Natural killer cell (primary cell): ENCODE measurements at places on chromosomes 1 and 21. TPM values are rescaled to one million over a fixed set of nuclear protein-coding genes. Genes with fewer than 3 reads are reported as not detected.

- H3K27me3 ChIP-seq, result no peaks in the 10 kb centered on the region
- no peaks in the 10 kb centered on the region for H3K36me3 ChIP-seq
- no peak overlapping the region for H3K4me3 ChIP-seq
- peaks cover 7% of the 10 kb centered on the region for H3K4me1 ChIP-seq
- H3K27ac ChIP-seq, result no peak overlapping the region
Measured at GRCh38 chr1:153515504-153516394, 20.0 kb downstream of the S100A6 start.

DNA sequence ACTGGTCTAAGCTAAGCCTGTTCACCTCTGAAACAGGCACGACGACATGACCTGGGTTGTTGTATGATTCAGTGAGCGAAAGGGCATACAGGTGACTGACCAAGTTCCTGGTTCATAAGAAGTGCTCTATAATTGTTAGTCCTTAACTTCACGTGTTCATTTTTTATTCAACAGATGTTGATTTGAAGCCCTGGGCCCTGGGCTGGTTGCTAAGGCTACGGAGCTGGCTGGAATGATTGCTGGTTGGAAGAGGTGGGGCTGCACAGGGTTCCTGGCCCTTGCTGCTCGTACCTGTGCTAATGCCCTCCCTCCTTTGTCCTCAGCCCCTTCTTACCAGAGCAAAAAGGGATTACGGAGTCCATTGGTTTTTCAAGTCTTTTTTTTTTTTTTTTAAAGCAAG lies 111.3 kb upstream of the CSF3R start:
- H3K4me1 ChIP-seq, result no peaks in the 10 kb centered on the region
- H3K4me3 ChIP-seq, result no peak overlapping the region
- H3K36me3 ChIP-seq, result no peaks in the 10 kb centered on the region
- H3K27me3 ChIP-seq, result no peaks in the 10 kb centered on the region
- no peak overlapping the region for H3K27ac ChIP-seq

- H3K4me1 ChIP-seq, result no peaks in the 10 kb centered on the region
- H3K27ac ChIP-seq, result no peak overlapping the region
- H3K27me3 ChIP-seq, result no peaks in the 10 kb centered on the region
- no peak for DNase-seq
- no peak overlapping the region for H3K4me3 ChIP-seq
Measured at GRCh38 chr1:177145106-177146070, 19.1 kb downstream of the ASTN1 start.

- no peak overlapping the region for H3K27ac ChIP-seq
- H3K4me3 ChIP-seq, result no peak overlapping the region
- no peak for DNase-seq
- H3K4me1 ChIP-seq, result no peaks in the 10 kb centered on the region
- H3K36me3 ChIP-seq, result no peaks in the 10 kb centered on the region
Measured at GRCh38 chr1:94755675-94756074, 64.5 kb upstream of the SLC44A3 start.

- DNase-seq, result no peak
- no peaks in the 10 kb centered on the region for H3K27me3 ChIP-seq
- no peak overlapping the region for H3K4me3 ChIP-seq
- H3K36me3 ChIP-seq, result no peaks in the 10 kb centered on the region
Measured at GRCh38 chr1:66778266-66778665, 22.8 kb downstream of the INSL5 start.

DNA sequence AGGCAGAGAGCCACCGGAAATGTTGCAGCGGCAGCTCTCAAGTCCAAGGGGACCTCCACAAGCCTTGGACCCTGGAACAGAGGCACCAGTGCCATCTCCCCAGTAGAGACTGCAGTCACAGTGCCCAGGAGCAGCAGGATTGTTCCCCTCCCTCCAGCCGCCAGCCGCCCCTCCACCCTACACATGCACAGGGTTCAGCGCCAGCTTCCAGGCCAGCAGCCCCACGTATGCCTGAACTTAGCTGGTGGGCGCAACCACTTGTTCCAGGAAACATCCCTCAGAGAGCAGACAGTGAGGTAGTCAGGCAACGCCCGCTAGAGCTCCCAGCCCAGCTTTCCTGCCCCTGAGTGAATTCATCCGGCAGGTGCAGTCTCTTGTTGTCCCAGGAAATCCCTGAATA lies 1098.1 kb upstream of the NCAM2 start:
- no peak overlapping the region for H3K27ac ChIP-seq
- H3K27me3 ChIP-seq, result no peaks in the 10 kb centered on the region
- DNase-seq, result no peak
- H3K4me3 ChIP-seq, result no peak overlapping the region

DNA sequence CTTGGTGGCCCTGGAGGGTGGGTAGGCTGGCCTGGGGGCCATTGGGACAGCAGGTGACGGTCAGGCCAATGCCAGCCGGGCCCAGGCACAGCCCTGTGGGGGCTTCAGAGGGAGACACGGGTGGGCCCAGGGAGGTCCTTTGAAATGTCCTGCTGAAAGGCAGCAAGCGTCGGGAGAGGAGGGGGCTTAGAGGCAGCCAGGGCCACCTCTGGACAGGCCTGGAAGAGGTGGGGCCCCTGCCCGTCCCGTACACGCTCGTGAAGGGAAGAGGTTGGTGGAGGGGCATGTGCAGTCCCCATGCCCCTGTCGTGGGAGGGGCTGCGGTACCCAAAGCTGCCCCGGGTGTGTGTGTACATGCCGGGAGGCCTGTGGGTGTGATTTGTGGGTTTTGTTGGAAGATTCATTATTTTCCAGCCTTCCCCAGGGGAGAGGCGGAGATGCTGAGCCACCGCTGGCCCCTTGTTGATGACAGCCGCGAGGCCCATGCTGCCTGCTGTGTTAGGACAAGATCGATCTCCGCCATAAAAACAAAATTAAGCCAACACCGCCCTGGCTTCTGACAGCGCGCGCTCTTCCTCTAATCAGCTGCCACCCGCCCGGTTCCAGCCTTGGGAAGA lies 3.4 kb upstream of the PLCH2 start:
- no peaks in the 10 kb centered on the region for H3K27me3 ChIP-seq
- no peak overlapping the region for H3K27ac ChIP-seq
- H3K4me3 ChIP-seq, result no peak overlapping the region
- no peaks in the 10 kb centered on the region for H3K36me3 ChIP-seq

DNA sequence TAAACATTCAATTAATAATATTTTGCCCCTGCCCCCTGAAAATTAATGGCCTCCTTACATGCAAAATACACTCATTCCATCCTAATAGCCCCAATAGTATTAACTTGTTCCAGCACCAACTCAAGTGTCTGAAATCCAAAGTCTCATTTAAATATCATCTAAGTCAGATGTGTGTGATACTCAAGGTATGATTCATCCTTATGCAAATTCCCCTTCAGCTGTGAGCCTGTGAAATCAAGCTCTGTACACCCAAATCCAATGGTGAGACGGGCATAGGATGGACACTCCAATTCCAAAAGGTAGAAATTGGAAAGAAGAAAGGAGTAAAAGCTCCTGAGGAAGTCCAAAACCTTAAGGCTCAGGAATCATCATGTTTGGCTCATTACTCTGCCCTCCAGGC lies 83.5 kb downstream of the HHAT start:
- no peaks in the 10 kb centered on the region for H3K27me3 ChIP-seq
- H3K4me1 ChIP-seq, result no peaks in the 10 kb centered on the region
- no peaks in the 10 kb centered on the region for H3K36me3 ChIP-seq
- no peak overlapping the region for H3K27ac ChIP-seq

The IL20 gene
- total RNA-seq, result not detected

The OMA1 gene
- 27.2 TPM for total RNA-seq
